ENCODE measurements at places on chromosomes 1 and 21. TPM values are rescaled to one million over a fixed set of nuclear protein-coding genes. Genes with fewer than 3 reads are reported as not detected.

RBP7 gene
- 0.33 TPM for total RNA-seq

LCA5L gene
- 0.33 TPM for total RNA-seq

TMEM82 gene
- not detected for total RNA-seq

PDZK1 gene
- total RNA-seq: 0.31 TPM

GJA9 gene
- total RNA-seq: not detected

PGBD2 gene
- total RNA-seq: 4.7 TPM

PLA2G2F gene
- total RNA-seq: not detected

STYXL2 gene
- not detected for total RNA-seq

CCT8 gene
- total RNA-seq: 322 TPM

YOD1 gene
- total RNA-seq: 12.6 TPM

SLC9C2 gene
- not detected for total RNA-seq

ZFYVE9 gene
- 22.7 TPM for total RNA-seq

PHLDA3 gene
- 40.6 TPM for total RNA-seq

OR14K1 gene
- not detected for total RNA-seq

PI4KB gene
- 67.9 TPM for total RNA-seq

PCSK9 gene
- total RNA-seq: 2.2 TPM
